ELR (cell line): ENCODE measurements at places on chromosomes 2 and 18.

DNA sequence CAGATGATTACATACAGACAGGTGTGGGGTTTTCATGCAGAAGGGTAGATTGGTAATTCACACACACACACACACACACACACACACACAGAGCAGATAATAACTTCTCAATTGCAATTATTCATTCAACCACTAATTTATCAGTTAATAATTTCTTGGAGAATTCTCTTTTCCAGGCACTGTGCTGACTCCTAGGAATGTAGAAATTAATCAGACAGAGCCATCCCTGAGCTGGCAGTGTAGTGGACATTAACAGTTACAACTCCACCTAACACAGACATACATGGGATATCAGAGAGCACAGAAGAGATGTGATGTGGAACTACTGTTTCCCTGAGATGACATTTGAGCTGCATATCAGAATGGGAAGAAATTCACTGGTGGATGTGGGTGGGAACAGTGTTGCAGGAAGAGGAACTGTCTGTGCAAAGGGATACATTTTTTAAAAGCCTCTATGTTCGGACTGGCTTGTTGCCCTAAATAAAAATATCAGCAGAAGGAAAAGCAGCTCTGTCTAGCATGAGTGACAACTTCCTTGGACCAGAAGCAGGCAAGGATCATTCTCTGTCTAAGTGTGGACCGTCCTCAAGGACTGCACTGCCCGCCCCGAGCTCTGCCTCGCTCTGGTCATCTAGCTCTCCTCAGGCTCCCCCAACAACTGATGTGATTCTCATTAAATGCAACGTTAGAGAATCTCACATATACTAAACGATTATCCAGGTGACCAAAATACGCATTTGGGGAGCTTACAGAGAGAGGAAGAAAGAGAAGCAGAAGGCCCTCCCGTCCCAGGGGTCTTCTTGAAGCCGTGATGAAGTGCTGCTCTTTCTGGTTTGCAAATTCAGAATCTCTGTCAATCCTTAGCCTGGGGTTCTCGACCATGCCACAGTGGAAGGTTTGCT lies 173.4 kb upstream of the TRIB2 start:
- DNase-seq, result no peak

GRCh38 chr2:73172963-73173362 lies 29.4 kb upstream of the NOTO start:
- peak; percentile 43 for DNase-seq

DNA sequence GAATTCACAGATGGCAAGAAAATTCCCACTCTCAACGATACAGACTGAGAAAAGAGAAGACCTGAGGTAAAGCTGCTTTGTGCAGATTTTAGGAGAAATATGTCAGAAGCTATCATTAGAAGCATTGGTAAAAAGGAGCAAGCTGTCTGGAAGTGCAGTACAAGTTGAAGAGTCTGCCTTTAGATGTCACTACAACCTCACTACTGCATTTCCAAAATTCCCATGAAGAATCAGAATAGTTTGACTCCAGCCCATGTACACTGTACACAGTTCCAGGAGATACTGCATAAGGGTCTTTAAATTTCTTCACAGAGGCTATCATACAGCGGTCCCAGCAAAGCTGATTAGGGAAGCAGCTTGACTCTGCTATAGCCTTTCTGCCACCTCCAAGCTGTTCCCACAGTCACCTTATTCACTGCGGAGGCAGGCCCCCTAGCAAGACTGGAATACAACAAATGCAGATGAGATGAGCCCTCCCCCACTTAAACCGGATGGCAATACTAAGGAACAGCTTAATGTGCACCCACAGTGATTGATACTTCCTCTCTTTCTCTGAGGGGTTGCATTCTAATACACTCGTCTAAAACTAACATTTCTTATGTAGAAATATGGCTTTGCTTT lies 527.4 kb downstream of the TMEM182 start:
- no peak for DNase-seq

GRCh38 chr2:143948710-143949109 lies 571.2 kb downstream of the ZEB2 start:
- no peak for DNase-seq

DNA sequence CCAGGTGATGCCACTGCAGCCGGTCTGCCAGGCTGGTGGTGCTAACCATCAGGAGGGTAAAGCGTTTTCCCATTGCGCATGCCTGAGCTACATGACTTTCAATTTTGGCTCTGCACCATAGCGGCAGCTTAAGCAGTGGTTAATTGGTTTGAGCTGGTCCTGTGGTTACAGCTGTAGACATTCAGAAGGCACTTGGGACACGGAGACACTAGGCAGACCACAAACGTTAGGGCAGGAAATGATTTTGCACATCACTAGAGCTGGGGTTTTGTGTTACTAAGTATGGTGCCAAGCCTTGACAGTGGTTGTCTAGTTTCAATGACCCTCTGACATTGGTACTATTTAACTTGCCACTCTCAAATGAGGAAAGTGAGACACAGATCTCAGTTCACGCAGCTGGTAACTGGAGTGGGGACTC lies 28.9 kb upstream of the CNOT11 start:
- no peak for DNase-seq

DNA sequence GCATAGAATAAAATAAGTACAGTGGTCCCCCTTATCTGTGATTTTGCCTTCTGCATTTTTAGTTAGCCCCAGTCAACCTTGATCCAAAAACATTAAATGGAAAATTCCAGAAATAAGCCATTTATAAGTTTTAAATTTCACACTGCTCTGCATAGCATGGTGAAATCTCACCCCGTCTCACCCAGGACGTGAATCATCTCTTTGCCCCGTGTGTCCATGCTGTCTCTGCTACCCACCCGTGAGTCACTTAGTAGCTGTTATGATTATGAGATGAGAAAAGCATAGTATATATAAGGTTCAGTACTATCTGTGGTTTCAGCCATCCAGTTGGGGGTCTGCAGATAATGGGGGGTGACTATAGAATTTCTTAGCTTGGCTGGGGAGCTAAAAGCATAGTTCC lies 67.3 kb downstream of the RHBDD1 start:
- DNase-seq, result peak; percentile 94

DNA sequence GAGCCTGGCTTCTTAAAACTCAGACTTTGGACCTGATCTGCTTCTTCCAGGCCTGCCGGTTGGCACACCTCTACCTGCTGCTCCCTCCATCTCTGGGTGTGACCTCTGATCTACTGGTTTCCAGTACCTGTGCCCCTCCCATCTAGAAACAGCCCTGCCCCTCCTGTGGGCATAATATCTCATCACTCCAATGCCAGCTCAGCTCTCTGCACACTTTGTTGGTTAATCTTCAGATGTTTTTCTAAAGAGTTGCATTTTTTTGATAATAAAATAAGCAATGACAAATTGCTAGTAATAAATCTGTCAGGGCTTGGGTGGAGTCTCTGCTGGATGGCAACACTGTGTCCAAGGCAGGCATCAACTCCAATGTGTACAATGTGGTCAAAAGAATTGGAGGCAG lies 89.6 kb upstream of the PPP1CB start:
- peak; percentile 30 for DNase-seq

- peak; percentile 25 for DNase-seq
Observed at GRCh38 chr18:63063171-63063570, 256.4 kb downstream of the BCL2 start.

DNA sequence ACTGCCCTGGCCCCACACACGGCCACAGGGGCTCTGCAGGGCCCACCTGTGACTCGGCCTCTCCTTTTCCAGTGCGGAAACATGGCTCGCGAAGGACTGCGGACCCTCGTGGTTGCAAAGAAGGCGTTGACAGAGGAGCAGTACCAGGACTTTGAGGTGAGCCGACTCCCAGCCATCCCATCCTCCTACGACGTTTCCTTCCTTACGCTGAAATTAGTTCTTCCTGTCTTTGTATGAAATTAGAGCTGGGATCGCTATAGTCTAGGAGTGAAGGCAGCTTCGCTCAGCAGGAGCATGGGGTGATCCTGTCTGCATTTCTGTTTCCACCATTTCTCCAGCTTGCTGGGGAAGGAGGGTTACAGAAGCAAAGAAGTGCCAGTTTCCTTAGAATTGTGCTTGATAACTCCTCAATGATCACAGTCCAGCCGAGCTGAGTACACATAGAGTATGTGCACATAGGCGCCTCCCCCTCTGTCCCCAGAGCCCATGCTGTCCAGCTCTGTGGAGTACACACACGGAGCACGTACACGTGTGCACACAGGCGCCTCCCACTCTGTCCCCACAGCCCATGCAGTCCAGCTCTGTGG lies 59.1 kb upstream of the NFATC1 start:
- DNase-seq, result no peak

DNA sequence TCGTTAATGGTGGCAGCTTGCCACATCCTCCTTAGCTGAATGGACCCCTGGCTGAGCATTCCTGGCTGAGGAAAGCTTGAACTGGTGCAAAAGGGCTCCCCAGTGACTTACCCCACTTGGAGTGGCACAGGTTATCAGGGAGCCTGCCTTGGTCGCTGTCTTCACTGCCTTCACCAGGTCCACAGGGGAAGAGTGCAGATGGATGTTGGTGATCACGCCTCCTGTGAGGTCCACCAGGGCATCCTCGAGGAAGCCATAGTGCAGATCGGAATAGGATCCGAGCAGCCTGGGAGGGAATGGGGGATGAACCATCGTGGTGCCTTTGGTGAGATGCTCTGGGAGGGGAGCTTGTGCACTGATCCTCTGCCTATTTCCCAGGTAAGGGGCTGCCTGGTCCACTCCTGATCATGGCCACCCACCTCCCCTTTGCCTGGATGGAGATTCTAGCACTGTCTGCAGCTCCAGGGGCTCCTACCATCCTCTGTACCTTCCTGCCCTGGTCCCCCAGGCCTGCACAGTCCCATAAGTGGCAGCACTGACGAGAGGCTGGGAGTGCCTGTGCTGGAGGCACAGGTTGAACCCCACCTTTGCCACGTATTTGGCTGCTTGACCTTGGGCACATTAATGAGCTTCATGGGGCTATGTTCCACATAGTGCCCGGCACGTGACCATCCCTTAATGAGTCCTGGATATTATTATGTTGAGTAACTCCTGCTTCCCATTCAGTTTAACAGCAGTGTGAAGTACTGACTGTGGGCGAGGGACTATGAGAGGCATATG lies 43.0 kb downstream of the CAPN13 start:
- no peak for DNase-seq

GRCh38 chr18:62690236-62690815 lies 25.0 kb upstream of the PHLPP1 start:
- no peak for DNase-seq

DNA sequence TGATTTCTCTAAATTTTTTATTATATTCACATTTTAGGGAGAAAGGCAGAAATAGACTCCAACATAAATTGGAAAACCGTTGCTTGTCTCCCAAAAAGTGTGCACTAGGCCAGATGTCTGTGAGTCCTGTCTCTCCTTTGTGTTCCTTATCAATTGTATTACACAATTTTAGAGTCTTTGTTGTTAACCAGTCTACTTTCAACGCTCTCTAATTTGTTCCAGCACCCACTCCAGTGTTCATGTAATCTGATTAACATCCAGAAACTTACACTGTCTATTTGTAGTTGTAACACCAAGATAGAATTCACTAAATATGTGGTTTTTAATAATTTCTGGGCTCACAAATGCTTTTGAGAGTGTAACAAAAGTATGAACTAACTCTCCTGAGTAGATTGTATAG lies 195.6 kb downstream of the FSIP2 start:
- no peak for DNase-seq

GRCh38 chr18:69538849-69539248 lies 138.2 kb downstream of the DOK6 start:
- no peak for DNase-seq

DNA sequence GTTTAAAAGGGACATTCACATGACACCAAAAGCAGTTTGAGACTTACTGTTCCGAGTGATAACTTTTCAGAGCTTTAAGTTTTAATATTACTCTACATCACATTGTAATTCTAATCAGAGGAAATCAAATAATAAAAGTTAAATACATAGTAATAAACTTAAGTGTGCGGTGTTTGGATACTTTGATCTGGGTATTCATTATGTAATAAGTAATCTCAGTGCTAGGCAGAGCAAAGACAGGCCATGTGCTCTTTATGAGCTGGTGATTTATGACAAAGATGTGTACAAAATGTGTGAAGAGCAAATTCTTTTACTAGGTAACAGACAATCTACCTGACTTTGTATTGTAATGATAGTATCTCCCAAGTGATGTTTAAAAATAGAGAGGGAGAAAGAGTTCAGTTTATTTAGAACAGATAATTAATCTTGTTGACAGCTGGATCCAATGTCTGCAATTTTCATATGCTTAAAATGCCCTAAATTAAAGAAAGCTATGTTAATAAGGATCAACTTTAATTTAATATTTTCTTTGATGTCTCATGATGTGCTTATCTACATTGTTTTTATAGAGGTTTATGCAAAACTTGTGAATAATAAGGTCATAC lies 4.4 kb downstream of the CFAP221 start:
- DNase-seq, result no peak

GRCh38 chr2:135473567-135473966 lies 57.5 kb downstream of the ZRANB3 start:
- peak; percentile 58 for DNase-seq

DNA sequence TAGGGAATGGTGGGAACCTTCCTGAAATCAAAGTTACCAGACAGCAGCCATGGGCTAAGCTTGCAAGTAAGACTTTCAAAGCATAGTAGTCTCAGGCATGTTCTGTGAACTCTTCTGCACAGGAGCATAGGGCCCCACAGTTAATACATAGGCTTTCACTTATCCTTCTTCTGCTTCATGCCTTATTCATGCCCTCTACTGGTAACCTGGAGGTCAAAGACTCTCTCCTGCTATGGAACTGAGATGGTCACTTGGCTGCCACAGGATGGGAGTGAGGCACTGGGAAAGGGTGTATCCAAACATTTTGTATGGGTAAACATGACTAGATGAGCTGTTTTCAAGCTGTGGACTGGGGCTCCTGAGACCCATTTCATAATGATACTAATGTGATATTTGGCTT lies 49.1 kb upstream of the ZNF638 start:
- peak; percentile 18 for DNase-seq

DNA sequence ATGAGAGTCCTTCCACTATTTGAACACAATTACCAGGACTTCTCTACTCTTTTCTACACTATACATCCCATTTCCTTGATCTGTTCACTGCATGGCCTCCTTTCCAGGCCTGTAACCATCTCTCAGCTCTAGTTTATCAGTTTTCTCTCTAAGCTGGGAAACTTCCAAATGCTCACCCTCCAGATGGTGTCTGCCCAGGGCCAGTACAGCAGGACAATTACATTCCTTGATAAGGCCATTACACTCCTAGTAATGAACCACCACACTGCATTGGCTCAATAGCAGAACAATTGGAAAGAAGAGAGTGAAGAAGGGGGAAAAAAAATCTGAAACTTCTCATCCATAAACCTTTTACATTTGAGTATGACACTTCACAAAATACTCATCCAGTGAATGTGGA lies 359.1 kb downstream of the ALK start:
- DNase-seq, result no peak
